Activated CD8-positive, alpha-beta memory T cell treated with anti-CD3 and anti-CD28 coated beads for 48 hours (primary cell): ENCODE measurements at places on chromosomes 7 and 10.
A peak's percentile ranks its signal among the peaks of the same experiment; 100 is the strongest.

- DNase-seq: no peak
Observed at GRCh38 chr10:77865580-77866324, 60.8 kb downstream of the DLG5 start.

GRCh38 chr7:69436946-69437345 is 161.3 kb upstream of the AUTS2 start:
- DNase-seq: no peak

DNA sequence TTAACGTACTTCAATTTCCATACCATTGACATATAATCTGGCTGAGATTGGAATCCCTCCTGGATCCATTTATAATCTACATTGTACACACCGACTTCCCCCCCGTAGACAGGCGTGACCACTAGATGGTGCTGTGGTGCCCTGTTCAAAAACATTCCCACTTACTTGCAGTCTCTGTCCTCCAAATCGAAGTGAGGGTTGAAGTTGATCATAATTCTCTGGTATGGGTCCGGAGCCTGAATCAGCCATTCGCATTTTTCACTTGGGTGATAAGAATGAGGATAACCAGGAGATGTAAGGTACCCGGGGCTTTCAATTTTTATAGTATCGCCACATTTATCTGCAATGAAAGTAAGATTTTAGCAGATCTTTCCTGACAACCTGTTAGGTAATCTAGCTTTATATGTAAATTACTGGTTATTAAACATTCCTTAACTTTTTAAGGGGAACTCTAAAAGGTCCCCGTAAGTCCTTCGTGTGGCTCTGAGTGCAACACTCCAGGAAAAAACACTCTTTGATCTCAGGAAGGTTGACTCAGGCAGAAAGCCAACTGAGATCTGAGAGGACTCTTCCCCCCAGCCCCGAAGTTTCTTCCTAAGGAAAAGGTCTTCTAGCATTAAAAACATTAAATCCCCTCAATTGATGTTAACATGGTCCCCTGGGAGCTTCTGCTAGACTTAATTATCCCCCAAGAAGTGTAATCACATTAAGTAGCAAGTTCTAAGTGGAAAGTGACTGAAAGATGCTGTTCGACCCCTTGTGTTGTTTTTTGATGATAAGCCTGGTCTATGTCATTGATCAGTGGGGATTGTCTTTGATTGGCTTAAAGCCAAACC is 3.7 kb downstream of the NRP1 start:
- peak; percentile 52 for DNase-seq

DNA sequence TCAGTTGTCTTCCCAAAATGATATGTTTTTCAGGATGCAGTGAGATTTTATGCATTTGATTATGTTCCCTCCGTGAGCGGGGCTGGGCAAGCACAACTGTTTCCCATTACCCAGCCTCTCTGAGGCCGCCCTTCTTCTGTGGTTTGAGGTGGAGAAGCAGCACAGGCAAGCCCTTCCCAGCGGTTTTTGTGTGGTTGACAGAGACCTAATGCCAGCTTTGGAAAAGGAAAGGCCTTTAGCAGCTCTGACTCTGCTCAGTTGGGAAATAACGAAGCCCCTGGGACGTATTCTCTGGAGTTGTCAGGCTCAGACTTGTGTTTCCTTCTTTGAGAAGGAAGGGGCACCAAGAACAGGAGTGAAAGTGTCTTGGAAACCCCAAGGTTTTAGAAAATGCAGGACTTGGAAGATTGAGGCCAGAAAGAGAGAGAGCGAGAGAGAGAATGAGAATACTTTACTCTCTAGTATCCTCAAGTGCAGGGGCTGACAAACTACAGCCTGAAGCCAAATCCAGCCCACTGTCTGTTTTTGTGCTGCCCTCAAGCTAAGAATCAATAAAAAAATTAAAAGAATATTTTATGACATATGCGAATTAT is 20.6 kb upstream of the PDCD4 start:
- DNase-seq: no peak

GRCh38 chr7:17690030-17690429 is 250.3 kb downstream of the SNX13 start:
- DNase-seq: no peak

DNA sequence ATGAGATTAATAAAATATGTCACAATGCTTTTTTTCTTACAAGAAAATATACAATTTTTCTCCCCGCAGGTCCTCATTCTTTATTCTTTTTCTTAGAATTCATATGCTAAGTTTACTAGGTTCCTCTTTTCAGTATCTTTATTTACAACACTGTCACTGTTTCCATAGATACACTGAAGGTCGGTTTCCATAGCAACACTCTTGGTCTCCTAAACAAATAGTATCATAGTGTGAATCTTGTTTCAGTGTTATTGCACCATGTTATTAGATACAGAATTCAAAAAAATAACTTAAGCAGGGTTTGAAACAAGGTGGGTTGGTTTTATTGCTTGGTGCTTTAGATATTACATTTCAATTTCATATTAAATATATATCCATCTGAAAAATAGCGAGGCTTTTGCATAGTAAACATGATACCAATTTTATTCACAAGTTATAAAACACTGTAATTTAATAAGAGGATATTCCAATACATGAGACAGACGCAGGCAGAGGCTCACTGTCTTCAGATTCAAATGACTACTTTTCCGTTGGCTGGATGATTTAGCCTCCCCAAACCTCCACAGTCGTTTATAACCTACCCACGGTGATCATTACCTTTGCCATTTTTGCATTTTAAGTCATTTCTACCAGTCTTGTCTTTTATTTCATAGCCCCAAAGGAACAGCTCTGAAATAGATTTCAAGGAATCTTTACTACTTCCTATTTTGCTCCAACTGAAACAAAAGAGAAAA is 88.9 kb upstream of the KLF6 start:
- DNase-seq: no peak

DNA sequence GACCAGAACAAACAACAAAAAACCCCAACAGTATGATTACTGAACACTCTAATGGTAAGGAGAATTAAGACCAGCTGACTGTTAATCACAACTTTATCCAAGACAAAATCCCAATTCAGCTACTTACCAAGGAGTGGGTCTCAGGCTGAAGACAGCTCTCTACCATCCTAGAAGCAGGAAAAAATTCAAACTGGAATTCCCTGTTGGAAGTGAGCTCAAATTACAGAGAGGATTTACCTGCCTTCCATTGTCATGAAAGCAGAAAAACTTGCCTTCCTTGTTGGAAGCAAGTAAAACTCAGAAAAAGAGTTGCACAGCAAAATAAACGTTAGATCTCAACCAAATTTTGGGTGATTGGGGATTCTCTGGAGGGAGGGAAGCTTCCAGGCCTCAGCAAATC is 20.9 kb downstream of the SPAM1 start:
- DNase-seq: no peak

DNA sequence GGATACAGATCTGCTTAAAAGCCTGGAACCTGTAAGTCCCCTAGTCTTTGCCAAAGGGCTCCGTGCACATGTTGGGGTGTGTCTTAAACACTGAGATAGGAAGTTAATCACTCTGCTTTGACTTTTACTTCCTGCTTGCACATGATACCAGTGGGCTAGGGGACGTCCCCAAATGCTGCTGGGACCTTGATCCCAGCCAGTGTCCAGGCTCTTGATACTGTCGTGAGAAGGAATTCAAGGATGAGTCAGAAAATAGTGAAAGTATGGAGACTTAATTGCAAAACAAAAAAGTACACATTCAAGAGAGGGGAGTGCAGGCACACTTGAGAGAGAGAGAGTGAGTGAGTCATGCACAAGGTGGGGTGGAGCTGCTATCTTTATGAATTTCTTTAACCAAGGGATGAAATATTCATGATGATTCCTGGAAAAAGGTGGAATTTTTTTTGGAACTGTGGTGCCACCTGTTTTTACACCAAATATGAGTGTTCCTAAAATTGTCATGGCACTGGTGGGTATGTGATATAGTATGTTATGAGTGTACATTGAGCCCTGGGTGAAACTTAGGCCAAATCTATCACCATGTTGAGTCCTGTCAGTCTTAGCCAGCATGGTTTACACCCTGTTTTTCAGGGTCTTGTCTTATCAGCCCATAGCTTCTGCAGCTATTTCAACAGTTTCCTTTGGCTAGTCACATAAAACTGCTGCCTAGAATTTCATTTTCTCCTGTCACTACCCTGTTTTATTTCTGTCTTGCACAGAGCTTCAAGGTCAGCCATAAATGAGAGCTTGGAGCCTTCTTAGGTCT is 88.3 kb upstream of the CYP26C1 start:
- DNase-seq: no peak

- DNase-seq: no peak
Observed at GRCh38 chr7:25615003-25615402, 386.7 kb upstream of the NPVF start.
